ENCODE measurements at places on chromosomes 16 and 17.

DNA sequence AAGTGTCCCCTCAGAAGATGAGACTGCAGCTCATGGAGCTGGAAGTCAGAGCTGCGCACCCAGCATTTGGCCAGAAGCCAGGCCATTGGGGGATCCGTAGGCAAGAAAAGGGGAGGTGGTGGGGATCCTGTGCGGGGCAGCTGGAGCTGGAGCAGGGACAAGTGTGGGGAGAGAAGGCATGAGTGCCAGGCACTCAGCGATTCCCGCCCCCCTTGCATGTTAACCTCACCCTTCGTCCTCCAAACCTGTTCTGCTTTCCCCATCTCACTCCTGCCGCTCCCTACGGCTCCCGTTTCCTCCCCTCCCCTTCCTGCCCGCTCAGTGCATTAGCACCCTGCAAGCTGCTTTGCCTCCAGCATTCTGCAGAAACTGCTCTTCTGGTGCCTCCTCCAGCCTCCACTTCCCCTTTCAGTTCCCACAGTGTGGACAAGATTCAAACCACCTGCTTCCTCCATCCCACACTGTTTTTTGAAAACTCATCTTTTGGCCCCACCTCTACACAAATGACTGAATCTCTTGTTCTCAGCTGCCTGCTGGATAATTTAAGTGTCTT lies 5.6 kb downstream of the ALOX15 start:
- DNase-seq = no peak

- DNase-seq = no peak
Observed at GRCh38 chr16:53291757-53292392, 142.4 kb upstream of the RBL2 start.

DNA sequence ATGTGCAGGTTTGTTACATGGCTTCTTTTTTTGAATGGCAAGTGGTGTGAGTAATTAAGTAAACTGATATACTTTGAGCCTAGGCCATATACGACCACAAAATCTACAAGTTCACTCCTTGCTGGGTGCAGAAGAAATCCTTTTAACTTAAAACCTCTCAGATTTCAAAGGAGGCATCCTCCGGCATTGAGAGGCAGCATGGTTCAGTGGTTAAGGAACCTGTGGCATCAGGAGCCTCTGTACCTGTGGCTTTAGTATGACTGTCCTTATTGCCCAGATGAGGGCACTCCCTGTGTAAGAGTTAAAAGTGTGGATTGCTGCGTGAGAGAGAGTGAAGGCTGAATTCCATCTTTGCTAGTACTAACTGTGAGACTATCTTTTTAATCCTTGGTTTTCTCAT lies 3.3 kb downstream of the NLRP1 start:
- no peak for DNase-seq

DNA sequence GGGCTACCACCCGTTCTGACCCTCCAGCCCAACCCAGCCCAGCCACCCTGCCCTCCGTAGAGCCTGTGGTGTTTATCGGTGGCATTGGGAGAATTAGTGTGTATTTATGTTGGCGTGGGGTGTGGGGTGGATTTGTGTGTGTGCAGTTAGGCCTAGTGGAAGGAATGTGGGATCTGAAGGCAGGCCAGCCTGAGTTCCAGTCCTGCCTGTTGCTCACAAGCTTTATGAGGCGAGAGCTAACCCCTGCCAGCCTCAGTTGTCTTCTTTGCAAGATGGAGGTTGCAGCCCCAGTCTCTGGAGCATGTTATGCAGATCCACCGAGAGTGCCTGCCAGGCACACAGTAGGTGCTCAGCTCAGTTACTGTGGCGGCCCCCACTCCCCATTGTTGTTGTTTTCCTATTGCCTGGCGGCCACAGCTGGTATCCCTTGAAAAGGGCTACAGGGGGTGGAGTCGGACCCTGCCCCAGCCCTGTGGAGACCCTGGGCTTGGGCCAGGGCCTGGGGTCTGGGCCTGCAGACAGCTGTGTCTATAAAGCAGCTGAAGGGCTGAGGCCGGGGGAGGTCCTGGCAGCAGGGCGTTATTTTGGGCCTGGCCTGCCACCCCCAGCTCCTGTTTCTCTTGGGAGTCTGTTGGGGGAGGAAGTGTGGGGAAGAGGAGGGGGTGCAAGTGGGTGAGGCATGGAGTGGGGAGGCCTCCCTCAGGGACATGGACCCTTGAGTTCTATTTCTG lies 5.1 kb downstream of the ERBB2 start:
- no peak for DNase-seq

- peak; percentile 47 for DNase-seq
Observed at GRCh38 chr17:6910987-6911603, 79.6 kb upstream of the TEKT1 start.

GRCh38 chr17:50425682-50426471 lies at the start of gene ACSF2:
ACSF2 (plus strand) TSS chr17:50426218; CDS start chr17:50426262, 44 bp downstream.
- peak; percentile 72 for DNase-seq

DNA sequence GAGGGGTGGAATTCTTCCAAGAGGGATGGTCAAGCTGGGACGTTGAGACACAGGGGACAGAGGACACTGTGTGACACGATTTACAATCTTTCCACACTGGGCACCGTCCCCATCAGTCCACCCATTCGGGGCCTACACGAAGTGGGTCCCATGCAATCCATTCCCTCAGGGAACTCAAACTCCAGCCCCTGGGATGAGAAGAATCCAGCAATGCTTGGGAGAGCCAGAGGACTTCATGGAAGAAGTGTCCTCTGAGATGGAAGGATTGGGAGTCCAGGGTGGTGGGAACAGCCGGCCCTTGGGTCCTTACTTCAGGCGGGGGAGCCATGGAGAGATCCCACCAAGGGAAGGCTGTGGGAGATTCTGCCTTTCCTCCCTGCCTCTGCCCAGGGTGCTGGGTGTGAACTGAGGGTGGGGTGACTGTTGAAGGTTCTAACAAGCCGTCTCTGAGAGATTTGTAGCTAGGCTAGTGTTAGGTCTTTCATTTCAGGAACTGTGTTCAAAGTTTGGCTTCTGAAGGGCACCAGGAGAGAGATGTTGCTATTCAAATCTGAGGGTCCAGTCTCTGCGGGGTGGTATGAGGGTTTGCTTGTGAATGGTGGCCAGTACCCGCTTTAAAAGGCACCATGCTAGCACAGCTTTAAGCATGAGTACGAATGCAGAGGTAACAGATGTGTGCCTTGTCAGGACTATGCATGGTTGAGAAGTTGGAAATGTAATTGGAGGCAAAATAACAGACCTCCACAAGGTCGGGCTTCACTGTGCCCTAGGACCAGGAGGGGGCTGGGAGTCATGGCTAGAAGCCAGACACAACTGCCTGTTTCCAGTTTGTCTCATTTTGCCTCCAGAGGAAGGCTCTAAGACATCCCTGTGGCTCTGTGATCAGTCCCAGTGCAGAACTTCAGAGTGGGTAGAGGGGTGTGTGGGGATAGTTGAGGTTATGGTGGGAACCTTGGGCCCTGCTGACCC lies 1.9 kb downstream of the ATP1B2 start:
- no peak for DNase-seq

GRCh38 chr16:89116341-89117226 lies 22.9 kb downstream of the ACSF3 start:
- DNase-seq = no peak

DNA sequence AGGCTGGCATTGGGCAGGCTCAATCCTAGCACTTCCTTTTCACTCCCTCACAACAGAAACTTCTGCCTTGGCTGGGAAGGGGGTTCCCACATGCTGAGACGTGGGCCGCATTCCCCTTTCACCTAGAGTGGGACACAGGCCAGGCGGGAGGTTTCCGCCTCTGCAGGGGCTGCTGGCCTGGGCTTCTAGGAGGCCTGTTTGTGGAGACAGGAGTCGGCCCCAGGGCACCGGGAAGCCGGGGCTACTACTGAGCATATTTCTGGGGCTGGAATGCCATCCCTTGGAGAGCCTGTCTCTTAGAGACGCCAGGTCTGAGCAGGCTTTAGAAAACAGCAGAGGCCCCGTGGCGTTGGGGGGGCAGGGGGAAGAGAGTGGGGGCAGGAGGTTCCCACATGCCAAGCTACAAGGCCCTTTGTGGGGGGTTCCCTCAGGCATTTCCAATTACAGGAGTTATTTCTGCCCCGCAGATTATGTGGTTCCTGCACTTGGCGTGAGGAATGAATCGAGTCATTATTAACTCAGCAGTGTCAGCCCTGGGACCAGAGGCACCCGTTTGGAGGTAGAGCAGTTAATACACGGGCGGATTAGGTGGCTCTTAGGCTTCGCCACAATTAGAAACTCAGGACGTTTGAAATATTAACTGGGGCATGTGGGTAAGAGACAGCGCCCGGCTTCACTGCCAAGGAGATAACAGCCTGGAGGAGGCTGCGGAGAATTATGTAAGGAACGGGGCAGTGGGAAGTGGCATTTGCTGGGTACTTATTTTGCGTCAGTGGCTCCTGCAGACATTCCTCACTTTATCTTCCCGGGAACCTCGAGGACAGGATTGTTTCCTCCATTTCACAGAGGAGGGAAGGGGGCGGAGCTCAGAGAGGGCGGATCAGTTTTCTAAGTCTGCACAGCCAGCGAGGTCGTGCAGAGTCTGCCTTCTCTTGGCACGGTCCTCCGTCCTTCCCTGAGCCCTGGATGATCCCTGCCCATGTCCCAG lies 162.5 kb downstream of the MAF start:
- no peak for DNase-seq
